ENCODE measurements at places on chromosomes 11 and 22.
A peak's percentile ranks its signal among the peaks of the same experiment; 100 is the strongest.

DNA sequence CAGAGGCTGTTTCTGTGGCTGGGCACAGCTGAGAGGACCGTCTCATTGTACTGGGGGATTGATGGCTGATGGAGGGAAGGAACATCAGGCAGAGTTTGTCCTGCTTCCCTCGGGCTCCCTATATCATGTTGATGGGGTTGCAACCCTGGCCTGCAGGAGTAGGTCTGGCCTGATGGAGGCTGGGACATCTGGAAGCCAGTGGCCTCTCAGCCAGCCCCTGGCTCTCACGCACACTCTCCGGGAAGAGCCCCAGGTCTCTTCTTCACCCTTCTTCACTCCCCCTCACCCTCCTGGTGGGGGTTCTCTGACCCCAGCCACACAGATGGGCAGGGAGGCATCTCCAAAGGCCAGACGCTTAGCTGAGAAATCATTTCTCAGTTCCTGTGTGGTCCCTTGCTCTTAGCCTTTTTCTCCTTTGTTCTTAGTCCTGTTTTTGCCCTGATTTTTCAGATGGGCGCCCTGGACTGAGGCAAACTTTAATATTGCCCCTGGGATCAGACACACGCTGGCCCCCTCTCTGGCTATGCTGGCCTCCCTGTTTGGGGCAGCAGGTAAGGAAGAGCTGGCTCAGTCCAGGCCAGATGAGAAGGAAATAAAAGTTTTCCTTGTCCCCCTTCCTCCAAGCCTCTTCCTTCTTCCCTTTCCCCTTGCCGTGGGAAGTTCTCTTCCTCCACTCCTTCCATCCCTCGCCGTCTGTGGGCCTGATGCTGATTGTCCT, 13.9 kb upstream of the ANO1 start:
- DNase-seq, result no peak

- no peak for DNase-seq
Measured at GRCh38 chr11:65806979-65807378, 20.1 kb downstream of the OVOL1 start.

GRCh38 chr22:37047006-37047405, 4.5 kb upstream of the KCTD17 start:
- no peak for DNase-seq

DNA sequence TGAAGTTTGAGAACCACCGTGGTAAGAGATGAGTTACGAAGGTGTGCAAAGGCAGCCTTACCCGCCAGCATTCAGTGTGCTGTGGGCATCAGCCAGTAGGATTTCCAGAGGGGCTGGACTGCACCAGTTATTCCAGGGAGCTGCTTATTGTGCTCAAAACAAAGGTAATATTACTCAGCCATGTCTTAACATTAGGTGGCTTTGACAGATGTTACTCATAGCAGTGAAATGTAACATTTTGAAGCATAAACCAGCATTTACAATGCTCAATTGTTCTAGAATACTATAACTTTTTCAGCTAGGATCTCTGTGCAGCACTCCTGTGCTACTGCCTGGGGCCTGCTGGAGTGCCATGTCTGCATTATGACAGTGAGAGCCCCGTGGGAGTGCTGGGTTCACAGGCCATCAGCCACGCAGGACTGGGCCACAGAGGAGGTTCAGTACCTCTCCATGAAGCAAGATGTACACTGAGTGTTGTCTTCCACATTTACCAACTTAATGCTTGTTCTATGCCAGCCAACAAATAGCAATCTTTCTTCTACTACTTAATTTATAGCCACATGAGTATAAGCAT, 238.1 kb downstream of the CADM1 start:
- DNase-seq, result no peak

- no peak for DNase-seq
Measured at GRCh38 chr11:79269611-79270307, 171.1 kb downstream of the TENM4 start.

DNA sequence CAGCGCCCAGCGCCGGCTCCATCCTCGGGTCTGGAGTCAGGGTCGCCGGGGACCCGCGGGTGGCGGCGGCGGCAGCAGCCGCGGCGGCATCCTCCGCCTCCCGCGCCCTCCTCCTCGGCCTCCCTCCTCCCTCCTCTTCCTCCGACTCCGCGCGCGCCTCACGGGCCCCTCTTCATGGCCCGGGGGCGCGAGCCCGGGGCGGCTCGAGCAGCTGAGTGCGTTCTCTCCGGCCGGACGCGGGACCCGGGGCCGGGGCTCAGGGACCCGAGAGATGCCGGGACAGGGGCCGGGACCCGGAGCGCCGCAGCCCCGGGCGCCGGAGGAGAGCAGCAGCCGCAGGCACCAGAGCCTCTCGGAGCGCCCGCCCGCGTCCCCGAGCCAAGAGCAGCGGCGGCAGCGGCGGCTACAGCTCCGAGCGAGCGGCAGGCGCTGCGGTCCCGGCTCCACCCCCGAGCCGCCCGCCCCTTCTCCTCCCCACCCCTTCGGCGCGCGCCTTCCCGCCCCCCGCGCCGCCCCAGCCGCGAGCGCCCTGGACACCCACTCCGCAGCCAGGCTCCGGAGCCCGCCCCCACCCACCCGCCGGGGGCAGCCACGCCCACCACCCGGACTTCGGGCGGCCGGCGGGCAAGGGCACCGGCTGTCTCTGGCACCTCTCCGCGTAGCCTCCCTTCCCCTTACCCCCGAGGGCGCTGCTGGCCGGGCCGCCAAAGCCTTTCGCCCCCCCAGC, at the start of gene CHST1:
TSS of gene CHST1 (minus strand) at position 417 of the 727 bp plus-strand sequence. CDS start 14,699 bp downstream, outside the sequence.
- DNase-seq, result no peak

GRCh38 chr11:100929377-100929776, 200.2 kb downstream of the PGR start:
- no peak for DNase-seq

- no peak for DNase-seq
Measured at GRCh38 chr11:27227736-27228135, 135.3 kb downstream of the CCDC34 start.

DNA sequence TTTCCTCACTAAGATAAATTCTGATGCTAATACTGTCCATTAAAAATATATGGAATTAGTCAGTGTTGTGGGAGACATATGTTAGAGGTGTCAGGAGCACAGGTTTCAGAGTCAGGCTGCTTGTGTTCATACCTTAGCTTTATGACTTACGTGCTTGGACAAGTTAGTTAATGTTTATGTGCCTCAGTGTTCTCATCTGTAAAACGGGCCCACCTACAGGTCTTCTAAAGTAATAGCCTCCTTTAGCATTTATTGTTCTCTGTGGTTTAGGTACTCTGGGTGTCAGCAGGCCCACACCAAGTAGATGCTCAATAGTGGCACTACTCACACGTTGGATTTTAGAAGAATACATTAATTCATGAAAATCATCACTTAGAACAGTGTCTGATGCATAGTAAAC, 308.7 kb upstream of the ZC3H12C start:
- DNase-seq, result no peak

- no peak for DNase-seq
Measured at GRCh38 chr22:42472671-42473070, 40.5 kb upstream of the NFAM1 start.

GRCh38 chr11:70769521-70769920, 371.2 kb downstream of the CTTN start:
- no peak for DNase-seq

DNA sequence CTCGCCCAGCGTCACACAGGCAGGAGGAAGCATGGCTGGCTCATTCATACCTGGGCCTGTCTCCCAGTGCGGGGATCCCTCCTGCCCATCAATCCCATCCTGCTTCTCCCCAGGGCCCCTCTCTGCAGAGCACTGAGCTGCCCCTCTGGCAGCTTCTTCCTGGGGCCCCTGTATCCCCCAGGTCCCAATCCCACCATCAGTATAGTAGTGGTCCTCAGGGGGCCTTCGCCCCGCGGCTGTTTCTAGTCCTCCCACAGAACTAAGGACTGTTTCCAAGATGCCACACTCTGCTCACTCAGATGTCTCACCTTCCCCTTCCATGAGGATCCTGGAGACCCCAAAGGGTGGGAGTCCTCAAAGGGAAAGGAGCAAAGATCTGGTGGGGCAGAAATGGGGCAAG, 97.6 kb downstream of the PDE2A start:
- peak; percentile 10 for DNase-seq

GRCh38 chr11:34052608-34053160, 1.2 kb downstream of the CAPRIN1 start:
- DNase-seq, result peak; percentile 25

DNA sequence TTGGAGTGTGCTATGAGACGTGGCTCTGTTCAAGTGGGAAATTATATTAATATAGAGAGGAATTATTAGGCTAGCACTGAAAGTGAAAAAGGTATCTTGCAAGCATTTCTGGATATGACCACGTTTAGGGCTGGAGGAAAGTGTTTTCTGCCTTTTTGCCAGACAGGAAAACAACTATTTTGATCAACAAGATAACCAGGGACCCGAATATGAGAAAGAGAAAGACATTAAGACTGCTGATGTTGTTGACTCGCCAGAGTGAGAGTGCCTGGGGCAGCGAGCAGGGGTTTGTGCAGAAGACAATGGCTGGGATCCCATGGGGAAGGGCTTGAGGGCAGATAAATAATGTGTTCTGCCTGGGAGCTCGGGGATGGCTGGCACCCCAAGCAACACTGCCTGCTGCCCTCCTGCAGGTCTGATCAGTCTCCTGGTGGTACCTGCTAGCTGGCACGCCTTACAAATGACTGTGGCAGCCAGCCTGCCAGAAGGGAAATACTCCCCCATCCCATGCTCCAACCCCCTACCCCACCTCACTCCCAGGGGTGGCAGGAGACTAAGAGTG, 23.1 kb upstream of the CHST1 start:
- no peak for DNase-seq

GRCh38 chr22:17057959-17058814, 26.6 kb upstream of the IL17RA start:
- DNase-seq, result peak; percentile 43

GRCh38 chr11:122711831-122712381, 56.4 kb downstream of the UBASH3B start:
- DNase-seq, result no peak

- DNase-seq, result no peak
Measured at GRCh38 chr11:41789376-41789775, 329.9 kb upstream of the LRRC4C start.

DNA sequence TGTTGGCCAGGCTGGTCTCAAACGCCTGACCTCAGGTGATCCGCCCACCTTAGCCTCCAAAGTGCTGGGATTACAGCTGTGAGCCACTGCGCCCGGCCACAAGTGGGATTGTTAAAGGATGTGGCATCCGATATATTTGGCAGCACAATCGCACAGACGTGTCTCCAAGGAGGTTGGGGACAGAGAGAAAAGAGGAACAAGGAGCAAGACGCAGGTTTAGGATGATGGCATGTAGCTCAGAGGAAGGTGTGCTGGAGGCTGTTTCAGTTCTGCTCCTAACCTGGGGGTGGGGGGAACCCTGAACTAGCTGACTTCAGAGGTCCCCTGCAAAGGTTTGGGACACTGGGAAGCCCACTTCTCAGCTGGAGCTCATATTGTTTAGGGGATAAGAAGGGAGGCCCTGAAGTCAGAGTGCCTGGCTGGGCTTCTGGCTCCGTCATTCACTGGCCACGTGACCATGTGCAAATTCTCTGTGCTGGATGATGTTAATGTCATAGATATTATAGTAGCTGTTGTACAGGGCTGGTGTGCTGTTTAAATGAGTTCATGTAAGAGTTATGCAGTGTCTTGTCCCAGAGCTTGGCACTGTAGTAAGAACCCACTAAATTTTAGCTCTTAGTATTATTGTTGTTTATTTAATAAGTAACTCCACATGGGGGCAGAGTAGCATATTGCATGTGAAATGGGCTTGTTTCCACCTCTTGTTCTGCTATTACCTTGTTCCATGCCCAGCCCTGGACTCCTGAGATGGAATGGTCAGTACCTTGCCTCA, 129.7 kb downstream of the ST3GAL4 start:
- DNase-seq, result no peak

- DNase-seq, result no peak
Measured at GRCh38 chr11:14500181-14500651, 605 bp upstream of the COPB1 start.

GRCh38 chr11:45685964-45686537, 20.6 kb upstream of the CHST1 start:
- DNase-seq, result no peak

GRCh38 chr11:58731819-58732218, at the start of gene GLYAT:
Gene GLYAT, minus strand, starts transcription at chr11:58731943. Its CDS starts 7,447 bp downstream, at chr11:58724496.
- DNase-seq, result no peak

GRCh38 chr22:42938976-42939375, 76.0 kb downstream of the PACSIN2 start:
- no peak for DNase-seq

- DNase-seq, result no peak
Measured at GRCh38 chr11:121159741-121160140, 58.7 kb downstream of the TECTA start.

GRCh38 chr11:79897896-79898295, 457.1 kb upstream of the TENM4 start:
- DNase-seq, result no peak

DNA sequence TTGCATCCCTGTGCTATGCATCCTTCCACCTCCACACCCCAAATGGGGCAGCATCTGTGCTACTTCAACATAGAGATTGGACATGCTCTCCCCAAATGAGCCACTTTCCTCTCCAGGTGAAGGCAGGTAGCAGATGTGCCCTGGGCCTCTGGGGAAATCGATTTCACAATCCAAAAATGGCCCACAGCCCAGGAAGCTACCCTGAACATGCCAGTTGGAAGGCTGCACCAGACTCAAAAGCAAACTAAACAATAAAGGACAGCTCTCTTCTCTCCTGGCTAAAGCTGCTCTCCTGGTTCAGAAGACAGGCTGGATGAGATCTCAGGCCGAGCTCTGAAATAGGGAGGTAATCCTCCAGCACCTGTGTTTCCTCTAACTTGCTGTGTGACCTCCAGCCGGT, 19.7 kb downstream of the ISX start:
- no peak for DNase-seq

- DNase-seq, result no peak
Measured at GRCh38 chr22:28052825-28053269, 133.8 kb upstream of the PITPNB start.

- DNase-seq, result no peak
Measured at GRCh38 chr11:121881806-121882205, 234.2 kb downstream of the BLID start.

DNA sequence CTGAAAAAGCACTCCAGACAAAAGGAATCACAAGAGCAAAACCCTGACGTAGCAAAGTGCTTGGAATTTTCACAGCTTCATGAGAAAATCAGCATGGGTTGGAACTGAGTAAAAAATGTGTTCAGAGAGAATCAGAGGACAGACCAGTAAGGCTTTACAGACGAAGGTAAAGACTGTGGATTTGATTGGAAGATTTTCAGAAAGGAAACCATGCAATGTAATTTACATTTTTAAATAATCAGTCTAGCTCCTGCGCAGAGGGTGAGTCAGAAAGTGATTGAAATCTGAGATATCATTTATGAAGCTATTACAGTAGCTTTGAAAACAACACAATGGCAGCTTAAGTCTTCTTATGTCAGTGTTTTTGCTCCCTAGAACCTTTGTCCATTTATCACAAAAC, 1122.3 kb downstream of the LRRC4C start:
- DNase-seq, result no peak

GRCh38 chr11:76496174-76496573, 51.4 kb downstream of the EMSY start:
- no peak for DNase-seq
